ENCODE measurements at places on chromosomes 6 and 20. TPM values are rescaled to one million over a fixed set of nuclear protein-coding genes. Genes with fewer than 3 reads are reported as not detected.

Gene LY6G6D
- total RNA-seq = 0.58 TPM

Gene VPS16
- 24.7 TPM for total RNA-seq

Gene COL9A3
- 27.1 TPM for total RNA-seq

Gene EPHA7
- 9.8 TPM for total RNA-seq

Gene CLVS2
- 0.53 TPM for total RNA-seq

Gene AURKA
- 9.4 TPM for total RNA-seq

Gene SLC35D3
- not detected for total RNA-seq

Gene ZNF337
- total RNA-seq = 22.6 TPM

Gene CLPSL1
- not detected for total RNA-seq
